NCI-H774 (cell line): ENCODE measurements at places on chromosomes 3 and 15.

GRCh38 chr15:74528876-74529275 lies 12.1 kb upstream of the ARID3B start:
- DNase-seq: no peak

DNA sequence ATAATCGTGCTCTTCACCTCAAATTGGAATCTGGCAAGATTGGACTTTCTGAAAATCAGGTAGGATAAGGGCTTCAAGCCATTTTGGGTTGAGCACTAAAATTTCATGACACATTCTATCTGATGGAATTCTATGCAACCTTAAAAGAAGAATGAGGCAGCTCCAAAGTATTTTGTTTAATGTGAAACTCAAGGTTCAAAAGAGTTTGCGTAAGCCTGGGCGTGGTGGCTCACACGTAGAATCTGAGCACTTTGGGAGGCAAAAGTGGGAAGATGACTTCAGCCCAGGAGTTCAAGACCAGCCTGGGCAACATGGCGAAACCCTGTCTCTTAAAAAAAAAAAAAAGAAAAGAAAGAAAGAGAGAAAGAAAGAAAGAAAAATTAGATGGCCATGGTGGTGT lies 3.6 kb upstream of the PLA1A start:
- no peak for DNase-seq

DNA sequence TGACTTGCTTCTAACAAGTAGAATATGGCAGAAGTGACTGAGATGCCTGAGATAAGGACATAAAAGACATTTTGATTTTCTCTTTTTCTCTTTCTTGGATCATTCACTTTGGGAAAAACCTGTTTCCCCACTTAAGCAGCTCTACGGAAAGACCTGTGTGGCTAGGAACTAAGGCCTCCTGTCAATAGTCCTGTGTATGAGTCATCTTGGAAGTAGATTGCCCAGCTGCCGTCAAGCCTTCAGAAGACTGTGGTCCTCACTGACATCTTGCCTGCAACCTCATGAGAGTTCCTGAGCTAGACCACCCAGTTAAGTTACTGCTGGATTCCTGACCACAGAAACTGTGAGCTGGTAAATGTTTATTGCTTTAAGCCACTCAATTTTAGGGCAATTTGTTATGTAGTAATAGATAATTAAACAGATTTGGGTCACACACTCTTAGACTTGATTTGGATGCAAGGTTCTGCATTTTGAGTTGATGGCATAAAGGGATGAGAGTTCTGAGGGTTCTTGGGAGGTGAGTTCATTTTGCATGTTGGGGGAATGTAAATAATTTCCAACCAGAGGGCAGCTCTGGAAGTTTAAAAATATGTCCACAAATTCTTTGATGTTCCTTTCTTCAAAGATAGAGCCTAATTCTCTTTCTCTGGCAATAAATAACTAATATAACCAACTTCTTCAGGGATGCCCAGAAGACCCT lies 229.2 kb downstream of the SQOR start:
- DNase-seq: no peak

- DNase-seq: no peak
Measured at GRCh38 chr3:55615694-55616295, 128.7 kb upstream of the WNT5A start.

- DNase-seq: no peak
Measured at GRCh38 chr15:57545995-57546394, 45.7 kb upstream of the MYZAP start.

DNA sequence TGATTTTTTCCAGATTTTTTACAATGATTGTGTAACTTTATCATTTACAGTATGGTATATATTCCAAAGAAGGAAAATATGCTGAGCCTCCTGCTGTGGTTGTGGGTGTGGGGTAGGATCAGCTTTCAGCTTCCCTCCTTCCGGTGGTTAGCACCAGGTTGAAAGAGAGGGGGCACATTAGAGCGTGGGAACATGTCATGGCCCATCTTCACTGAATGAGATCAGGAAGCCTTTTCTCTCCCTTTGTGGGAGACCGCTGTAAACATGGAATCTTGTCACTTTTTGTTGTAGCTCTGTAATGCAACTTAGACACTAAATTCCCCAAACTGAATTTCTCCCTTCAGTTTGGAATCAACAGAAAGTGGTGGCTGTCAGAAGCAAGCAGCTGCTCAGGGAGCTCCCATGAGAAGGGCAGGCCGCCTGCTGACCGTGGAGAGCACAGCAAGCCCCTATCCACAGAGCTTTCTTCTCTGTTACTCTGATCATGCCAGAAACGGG lies 86.7 kb upstream of the LIMD1 start:
- DNase-seq: no peak

DNA sequence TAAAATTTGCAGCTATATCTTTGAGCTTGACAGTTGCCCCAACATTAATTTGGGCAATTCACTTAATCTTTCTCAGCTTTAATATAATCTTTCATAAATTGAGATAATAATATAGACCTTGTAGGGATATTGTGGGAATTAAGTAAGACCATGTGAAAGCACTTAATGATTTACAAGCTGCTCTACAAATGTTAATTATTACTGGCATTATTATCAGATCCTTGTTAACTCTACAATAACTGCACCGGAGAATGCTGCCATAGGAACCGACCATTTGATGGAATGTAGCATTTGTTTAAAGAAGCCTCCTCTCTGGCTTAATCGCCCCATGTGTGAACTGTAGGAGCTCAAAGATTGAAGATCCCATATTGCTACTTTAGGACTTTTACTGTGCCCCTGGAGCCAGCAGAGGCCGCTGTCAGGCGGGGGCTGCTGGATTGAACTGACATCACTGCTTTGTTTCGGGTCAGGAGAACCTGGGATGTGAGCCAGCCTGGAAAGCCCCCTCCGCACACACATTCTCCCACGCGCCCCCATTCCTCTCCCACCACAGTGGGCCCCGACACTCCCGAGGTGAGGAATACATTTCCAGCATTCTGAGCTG lies 154.2 kb upstream of the TNIK start:
- DNase-seq: no peak

- no peak for DNase-seq
Measured at GRCh38 chr15:41333026-41333562, 413 bp downstream of the NUSAP1 start.

- DNase-seq: no peak
Measured at GRCh38 chr3:128490650-128490914, 2.4 kb downstream of the GATA2 start.

GRCh38 chr3:101643009-101643844 lies 33.7 kb downstream of the ZBTB11 start:
- DNase-seq: no peak

- DNase-seq: peak; percentile 57
Measured at GRCh38 chr3:184039414-184039813, 7.9 kb downstream of the HTR3D start.

DNA sequence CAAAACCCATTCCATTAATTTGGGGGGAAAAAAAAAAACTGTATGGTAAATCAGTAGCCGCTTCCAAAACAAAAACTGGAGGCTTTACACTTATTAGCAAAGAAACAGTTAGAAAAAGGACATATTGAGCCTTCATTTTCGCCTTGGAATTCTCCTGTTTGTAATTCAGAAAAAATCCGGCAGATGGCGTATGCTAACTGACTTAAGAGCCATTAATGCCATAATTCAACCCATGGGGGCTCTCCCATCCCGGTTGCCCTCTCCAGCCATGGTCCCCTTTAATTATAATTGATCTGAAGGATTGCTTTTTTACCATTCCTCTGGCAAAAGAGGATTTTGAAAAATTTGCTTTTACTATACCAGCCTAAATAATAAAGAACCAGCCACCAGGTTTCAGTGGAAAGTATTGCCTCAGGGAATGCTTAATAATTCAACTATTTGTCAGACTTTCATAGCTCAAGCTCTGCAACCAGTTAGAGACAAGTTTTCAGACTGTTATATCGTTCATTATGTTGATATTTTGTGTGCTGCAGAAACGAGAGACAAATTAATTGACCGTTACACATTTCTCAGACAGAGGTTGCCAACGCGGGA lies 9.4 kb upstream of the RPL24 start:
- no peak for DNase-seq

DNA sequence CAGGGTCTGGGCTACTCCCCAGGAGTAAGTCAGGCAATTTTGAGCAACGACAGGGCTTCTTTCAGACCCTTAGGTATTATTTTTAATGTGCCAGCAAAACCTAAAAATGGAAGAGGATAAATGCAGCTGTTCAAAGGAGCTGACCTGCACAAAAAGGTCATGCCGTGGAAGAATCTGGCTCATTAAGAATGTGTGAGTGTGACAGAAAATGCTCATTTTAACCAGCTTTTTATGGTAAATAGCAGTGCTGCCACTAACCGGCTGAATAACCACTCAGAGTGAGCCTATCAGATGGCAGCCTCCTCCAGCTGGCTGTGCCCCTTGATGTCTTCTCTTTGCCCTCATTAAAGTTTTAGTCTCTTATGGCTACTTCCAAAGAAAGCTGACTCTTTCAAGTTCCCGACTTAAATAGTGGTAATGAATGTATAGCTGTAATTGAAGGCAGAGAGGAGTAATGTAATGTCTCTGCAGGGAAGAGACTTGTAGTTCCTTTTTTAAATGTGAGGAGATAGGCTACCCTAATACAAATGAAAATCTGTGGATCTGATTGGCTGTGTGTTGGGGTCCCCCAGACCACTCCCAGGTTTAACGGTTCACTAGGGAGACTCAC lies 9.5 kb upstream of the FSTL1 start:
- DNase-seq: no peak

GRCh38 chr3:172991424-172991996 lies 149.5 kb downstream of the SPATA16 start:
- no peak for DNase-seq

DNA sequence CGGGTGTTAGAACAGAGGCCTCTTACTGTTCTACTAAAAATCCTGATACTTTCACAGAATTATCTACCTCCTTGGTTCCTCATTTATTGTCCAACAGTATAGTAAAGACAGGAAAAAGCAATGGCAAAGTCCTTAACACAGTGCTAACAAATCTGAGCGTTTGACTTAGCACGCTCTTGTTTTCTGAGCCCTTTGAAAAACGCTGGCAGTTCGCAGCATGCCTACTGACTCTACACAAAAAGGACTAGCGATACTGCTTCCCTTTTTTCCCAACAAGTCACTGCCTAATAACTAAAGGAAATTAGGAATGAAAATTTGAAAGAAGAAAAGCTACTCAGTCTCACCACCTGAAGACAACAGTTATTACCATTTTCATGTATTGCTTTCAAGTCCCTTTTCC lies 34.8 kb upstream of the CEMIP start:
- DNase-seq: no peak

- no peak for DNase-seq
Measured at GRCh38 chr3:149575961-149576564, 81.8 kb downstream of the WWTR1 start.

- DNase-seq: no peak
Measured at GRCh38 chr3:188446014-188446413, 292.1 kb downstream of the LPP start.

GRCh38 chr3:81838457-81838856 lies 77.0 kb upstream of the GBE1 start:
- no peak for DNase-seq
